ENCODE measurements at places on chromosomes 3 and 15.

DNA sequence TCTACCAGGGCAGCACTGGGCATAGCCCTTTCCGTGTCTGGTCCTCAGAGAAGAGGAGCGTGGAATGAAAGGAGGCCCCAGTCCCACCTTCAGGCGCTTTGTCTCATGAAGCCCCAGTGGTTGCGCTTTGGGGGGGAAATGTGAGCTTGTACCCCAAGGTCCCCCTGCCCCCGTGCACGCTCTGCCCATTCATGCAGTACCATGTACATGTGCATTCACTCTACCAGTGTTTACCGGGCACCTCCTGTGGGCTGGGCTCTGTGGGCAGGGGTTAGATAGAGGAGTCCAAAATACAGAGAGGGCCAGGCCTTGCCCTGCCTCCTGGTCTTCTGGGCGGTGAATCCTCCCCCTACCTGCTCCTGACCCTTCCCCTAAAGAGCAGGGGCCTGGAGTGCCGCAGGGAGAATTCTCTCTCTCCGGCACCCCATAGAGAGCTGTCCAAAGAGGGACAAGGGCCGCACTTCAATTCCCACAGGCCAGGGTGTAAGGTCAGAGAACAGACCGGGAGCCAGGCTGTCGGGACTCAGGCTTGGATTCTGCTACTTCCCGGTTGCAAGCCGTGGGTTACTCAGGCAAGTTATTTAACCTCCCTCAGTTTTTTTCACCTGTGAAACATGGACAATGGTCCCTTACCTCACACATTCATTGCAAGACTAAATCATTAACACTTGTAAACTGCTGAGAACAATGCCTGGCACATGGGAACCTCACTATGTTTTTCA, 153.4 kb downstream of the MEGF11 start:
- DNase-seq: no peak

DNA sequence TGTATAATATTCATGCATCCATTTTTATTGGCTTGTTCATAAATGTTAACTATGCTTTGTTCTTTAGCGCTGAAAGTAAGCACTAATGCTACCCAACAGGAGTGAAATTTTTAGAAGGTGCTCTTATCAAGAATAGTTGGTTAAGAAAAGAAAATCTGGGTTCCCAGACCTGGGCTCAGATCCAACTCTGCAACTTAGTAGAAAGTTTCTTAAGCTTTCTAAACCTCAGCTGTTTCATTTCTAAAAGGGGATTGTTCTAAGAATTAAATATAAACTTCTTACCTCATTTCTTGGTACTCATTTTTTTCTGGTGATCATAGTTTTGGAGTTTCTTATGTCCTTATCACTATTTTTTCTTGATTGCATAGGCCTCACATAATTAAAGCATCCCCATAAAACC, 12.1 kb downstream of the ARPP21 start:
- DNase-seq: no peak

- DNase-seq: no peak
Observed at GRCh38 chr3:83065851-83066460, 1304.5 kb upstream of the GBE1 start.

DNA sequence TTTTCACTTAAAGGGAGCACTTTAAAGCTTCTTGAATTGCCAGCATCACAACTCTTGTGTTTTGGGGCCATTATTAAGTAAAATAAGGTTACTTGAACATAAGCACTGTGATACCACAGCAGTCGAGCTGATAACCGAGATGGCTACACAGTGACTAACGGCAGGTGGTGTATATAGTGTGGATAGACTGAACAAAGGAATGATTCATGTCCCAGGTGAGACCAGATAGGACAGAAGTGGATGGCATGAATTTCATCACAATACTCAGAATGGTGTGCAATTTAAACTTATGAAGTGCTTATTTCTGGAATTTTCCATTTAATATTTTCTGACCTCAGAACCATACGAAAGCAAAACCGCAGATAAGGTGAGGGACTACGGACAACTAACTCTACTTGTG, 40.2 kb downstream of the PBRM1 start:
- no peak for DNase-seq

DNA sequence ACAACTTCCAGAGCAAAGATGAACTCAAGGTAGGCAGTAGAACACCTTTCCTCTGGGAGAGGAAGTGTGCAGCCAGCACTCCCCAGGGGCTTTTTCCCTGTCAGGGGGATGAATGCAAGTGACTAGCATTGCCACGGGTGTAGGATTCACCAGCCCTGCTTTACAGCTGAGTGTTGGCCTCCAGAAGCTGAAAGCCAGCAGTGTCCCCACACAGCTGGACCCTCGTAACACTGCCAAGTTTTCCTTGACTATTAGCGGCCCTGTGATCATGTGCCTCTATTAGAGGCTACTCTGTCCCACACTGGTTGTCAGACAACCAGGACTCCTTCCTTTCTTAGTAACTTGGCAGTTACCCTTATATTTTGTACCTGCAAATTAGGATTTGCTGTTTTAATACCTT, 104.9 kb upstream of the MANF start:
- DNase-seq: no peak

- no peak for DNase-seq
Observed at GRCh38 chr3:20325563-20325962, 139.6 kb upstream of the SGO1 start.

GRCh38 chr3:177438596-177439220, 241.4 kb upstream of the TBL1XR1 start:
- no peak for DNase-seq

DNA sequence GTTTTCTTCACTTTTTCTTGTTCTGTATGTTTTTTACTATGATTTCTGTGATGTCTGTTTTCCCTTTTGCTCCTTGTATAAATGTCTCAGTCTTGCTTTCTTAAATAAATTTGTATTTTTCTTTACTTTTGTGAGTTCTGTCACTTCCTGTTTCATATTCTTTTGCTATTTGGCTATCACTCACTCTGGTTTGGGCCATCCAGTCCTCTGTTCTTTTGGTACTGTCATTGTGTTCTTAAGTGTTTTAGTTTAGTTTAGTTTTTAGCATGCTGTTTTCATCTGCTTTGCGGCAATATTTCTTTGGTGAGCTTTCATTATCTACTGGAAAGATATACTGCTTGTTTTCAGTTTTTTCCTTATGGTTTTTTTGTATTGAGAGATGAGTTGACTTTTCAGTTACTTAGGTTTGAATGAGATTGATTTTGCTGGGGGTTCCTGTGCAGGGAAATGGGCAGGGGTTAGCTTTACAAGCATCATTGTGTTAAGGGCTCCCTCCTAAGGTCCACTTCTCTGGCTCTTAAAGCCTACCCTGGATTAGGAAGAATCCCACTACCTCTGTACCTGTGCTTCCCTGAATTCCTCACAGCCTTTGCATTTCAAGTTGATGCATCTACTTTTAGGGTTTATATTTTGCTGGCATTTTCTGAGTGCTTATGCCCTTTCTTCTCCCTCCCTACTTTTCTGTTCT, 35.1 kb downstream of the PDCD6IP start:
- no peak for DNase-seq

- DNase-seq: no peak
Observed at GRCh38 chr3:178546079-178546478, 9.8 kb downstream of the KCNMB2 start.

DNA sequence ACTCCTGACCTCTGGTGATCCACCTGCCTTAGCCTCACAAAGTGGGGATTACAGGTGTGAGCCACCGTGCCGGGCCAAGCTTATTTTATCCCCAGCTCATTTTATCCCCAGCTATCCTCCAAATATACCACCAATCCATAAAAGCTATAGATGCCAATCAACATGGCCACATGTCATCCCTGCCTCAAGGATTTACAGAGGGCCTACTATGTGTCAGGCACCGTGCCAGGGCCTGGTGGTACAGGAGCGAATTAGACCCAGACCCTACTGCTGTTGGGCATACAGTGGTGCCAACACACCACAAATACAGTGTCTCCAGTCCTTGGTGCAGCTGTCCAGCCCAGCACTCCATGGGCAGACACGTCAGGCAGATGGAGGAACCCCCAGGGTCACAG, 73.4 kb downstream of the SCN5A start:
- no peak for DNase-seq

GRCh38 chr3:191628571-191628970, 167.6 kb downstream of the PYDC2 start:
- DNase-seq: no peak

DNA sequence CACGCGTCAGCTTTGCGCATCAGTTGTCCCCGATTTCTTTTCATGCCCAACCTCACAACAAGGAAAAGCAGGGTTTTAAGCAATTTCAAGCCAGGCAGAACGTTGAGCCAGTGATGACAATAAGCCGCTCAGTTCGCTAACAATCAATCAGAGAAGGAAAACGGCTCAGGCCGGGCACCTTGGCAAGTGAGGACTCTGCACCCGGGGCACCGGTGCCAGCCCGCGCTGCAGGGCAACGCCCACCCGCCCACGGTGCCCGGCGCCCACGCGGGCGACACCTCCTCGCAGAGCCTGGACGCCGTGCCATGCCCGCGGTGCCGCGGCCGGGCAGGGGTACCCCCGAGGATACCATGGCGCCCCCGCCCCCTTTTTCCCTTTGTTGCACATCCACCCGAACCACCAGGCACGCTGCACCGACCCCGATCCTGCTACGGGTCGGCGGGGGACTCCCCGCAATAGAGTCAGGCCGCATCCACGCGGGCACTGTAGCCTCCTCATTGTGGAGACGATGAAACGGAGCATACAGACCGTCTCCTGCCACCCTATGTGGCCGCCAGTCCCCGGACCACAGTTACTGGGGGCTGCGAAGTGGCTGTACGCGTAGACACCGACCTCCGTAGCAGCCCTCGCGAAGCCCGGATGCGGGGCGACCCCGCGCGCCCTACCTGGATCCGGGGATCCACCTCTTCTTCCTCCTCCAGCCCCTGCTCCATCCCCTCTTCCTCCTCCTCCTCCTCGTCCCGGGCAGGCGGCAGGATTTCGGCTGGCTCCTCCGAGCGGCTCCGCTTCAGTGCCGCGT, 581 bp downstream of the SH3BP5 start:
- DNase-seq: peak; percentile 58

DNA sequence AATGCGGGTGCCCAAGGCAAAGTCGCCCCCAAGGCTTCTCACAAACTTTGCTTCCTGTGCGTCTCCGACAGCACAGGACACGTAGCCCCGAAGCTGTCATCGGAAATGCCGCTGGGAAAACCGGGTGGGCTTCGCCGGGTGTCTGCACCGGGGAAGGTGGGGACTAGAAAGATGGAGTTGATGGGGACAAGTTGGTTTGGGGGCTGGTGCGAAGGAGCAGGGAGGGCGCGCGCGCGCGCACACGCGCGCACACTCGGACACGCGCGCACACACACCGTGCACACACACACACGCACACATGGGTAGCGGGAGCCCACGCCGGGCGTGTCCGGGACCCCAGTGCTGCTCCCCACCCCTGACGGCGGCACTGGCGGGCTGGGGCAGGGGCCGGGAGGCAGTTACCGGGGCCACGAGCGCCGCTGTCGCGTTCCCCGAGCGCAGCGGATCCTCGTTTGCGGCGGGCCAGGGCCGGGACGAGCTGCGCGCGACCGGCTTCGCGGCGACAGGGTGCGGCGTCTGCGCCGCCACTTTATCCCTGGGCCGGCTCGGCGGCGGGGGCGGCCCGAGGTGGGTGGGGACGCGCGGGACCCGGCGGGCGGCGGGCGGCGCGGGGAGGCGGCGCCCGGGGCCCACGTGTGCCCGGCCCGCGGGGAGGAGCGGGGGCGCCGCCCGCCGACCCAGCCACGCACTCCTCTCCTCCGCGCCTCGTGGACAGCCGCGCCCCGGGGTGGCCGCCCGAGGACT, 539 bp upstream of the MGLL start:
- DNase-seq: no peak

DNA sequence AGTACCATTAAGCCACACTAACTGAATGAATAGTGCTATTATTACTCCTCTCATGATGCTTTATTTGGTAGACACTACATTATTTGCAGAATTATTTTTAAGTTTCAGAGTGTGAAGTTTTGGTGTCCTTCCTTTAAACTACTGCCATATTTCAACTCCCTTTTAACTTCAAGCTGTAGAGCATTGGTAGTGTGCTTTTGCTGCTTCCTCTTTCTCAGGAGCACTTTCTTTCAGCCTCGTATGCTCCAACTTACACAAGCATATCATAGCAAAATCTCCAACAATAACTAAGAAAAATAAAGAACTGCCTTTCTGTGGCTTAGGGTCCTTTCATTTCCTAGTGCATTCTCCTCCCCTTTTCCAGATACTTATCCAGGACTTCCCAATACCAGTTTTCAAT, 476.4 kb upstream of the AGTR1 start:
- DNase-seq: no peak

- no peak for DNase-seq
Observed at GRCh38 chr3:90015688-90016356, 908.4 kb downstream of the EPHA3 start.

DNA sequence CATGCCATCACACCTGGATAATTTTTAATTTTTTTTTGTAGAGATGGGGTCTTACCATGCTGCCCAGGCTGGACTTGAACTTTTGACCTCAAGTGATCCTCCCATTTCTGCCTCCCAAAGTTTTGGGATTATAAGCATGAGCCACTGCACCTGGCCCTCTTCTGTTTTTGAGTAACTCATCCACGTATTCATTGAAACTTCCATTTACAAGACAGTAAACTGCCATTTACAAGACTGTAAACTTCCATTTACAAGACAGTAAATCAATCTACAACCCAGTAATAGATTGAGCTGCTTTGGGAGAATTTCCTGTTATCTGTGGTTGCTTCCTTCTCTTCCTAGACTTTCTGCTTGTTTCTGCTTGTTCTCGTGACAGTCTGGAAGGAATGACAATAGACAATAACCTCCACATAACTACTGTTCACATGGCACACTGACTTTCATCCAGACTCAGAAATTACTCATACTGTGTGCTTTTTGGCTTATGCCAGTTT, 114.7 kb upstream of the CCNL1 start:
- DNase-seq: no peak

- DNase-seq: no peak
Observed at GRCh38 chr15:96409215-96410138, 79.0 kb downstream of the NR2F2 start.

- no peak for DNase-seq
Observed at GRCh38 chr3:57998366-57999283, 9.6 kb upstream of the FLNB start.

- DNase-seq: no peak
Observed at GRCh38 chr3:34175636-34176176, 377.3 kb downstream of the PDCD6IP start.

- no peak for DNase-seq
Observed at GRCh38 chr3:194075802-194076460, 60.0 kb upstream of the HES1 start.

DNA sequence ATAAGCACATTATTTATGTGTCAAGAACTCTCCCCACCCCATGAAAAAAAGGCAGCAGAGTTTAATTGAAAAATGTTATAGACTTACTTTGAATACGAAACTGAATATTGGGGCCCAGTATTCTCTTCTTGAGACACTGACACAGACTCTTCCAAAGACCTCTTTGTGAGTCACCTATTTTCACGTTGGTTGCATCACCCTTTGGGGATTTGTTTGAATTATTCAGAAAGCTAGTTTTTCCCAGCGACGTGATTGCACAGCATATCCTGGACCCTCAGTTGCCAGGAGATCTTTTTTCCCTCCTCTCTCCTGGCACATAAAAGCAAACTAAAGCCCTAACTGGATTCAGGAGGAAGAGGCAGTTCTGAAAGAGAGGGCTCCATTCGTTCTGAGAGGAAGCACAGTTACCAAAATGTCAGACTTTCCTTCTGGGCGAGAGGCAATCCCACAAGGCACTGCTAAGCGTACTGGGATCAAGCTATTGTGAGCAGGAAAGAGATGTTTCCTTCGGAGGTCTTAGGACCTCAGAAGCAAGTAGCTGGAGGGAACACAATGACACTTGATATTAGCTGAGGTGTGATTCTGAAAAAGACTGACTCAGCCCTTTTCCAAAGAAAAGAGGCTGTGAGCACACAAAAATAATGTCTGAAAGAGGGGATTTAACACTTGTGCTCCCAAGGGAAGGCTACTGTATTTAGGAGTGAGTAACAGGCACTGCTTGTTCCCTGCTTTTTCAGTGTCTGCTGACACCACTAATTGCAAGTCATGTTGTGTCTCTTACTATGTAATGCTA, 65.8 kb upstream of the CADPS start:
- no peak for DNase-seq
